ENCODE measurements at places on chromosomes 7 and 10.

DNA sequence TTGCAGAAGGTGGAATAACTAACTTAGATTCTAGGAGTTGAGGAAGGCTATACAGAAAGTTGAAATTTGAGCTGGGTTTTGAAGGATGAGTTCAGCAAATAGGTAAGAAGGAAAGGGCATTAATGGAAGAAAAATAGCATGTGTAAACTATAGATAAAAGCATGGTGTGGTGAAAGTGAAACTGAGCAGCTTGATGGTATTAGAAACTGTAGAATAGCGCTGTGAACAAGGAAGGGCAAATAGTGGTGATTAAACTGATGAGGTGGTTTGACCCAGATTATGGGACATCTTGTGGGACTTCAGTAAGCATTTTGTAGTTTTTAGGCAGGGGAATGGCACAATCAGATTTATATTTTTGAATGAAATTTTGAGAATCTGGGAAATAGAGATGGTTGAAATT, 90.5 kb downstream of the EXOC6 start:
- no peak for DNase-seq

DNA sequence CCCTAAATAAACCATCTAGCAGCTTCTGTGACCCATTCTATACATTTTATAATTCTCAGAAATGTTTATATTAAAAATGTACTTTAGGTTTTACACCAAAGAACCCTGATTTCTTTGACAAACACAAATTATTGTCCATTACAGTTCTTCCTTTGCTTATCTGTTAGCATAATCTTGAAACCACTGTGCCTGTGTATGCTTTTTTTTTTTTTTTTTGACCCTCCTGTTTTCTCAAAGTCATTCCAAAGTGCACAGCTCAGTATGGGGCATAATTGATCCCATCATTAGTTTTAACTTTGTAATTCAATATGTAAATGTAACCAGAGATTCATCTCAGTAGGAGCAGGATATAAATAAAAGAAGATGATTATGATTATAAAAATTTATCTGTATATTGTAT, 229.3 kb downstream of the DGKB start:
- DNase-seq, result no peak

GRCh38 chr7:11077816-11078215, 104.1 kb downstream of the PHF14 start:
- DNase-seq, result peak; percentile 16

- DNase-seq, result peak; percentile 7
Observed at GRCh38 chr7:34596887-34597286, 61.1 kb upstream of the NPSR1 start.

- DNase-seq, result peak; percentile 1
Observed at GRCh38 chr7:150685219-150686029, at the start of gene GIMAP2. Gene GIMAP2, plus strand, starts transcription at chr7:150685706. Its CDS starts 1,354 bp downstream, at chr7:150687060.

DNA sequence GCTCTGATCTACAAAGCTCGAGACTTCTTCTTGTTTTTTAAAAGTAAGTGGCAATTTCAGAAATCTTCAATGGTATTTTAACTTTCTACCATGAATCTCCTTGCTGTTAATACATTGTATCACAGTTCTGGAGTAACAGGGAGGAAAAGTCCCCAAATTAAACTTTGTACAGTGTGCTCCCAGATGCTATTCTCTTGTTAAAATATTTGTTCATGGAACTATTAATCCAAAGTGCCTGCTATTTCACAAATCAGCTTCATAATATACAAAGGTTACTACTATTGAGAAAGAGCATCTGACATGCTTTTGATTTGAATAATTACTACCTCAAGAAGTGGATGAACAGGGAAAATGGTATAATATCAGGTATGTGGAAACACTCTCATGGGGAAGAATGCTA, 36.6 kb downstream of the SIRT1 start:
- no peak for DNase-seq

DNA sequence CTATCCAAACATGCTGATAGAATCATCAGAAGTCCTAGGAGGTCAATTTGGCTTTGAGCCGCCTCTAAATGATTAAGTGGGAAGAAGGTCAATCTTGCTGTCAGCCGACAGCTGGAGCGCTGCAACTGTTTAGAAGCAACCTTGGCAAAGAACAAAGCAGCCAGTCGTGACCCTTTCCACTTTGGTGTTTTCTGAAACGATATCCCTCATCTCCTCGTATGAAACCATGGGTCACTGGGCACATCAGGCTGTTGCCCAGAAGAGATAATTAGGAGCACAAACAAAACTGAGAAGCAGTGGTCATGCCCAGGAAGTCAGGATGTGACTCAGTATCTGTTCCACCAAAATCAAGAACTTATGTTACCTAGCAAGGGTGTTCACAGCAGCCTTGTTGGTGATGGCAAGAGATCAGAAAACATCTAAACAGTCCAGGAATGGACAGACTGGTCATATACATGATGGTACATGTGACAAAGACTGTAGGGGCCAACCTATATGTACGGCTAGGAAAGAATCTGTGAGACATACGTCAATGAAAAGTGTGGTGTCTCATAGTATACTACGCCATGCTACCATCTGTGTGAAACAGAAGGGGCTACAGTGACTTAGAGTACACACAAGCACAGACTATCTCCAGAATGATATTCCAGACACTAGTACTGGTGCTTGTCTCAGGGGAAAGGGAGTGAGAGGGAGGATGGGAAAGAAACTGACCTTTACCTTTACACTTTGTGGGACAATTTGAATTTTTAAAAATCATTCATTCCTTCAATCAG, 22.4 kb downstream of the STN1 start:
- DNase-seq, result peak; percentile 78

DNA sequence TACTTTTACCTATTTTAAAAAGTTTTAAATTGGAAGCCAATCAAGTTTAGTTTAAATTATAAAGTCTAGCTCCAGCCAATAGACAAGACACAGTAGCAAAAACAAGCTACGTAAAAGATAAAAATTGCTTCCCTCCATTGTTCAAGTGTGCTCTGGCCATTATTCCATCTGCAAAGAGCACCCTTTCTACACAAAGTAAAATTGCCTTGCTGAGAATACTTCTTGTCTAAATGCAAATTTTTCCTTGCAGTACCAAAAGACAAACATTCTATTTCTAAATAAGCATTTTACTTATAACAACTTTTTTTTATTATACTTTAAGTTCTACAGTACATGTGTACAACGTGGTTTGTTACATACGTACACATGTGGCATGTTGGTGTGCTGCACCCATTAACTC, 75.9 kb upstream of the ZNF746 start:
- no peak for DNase-seq

- DNase-seq, result no peak
Observed at GRCh38 chr10:929960-930624, 1.4 kb downstream of the LARP4B start.

Data from EH (cell line).